NCI-H1436 treated with DMSO at 0.1 percent for 48 hours (cell line): ENCODE measurements at places on chromosomes 2 and 18.

GRCh38 chr2:70104231-70105111, 17.2 kb downstream of the PCBP1 start:
- no peak for DNase-seq

DNA sequence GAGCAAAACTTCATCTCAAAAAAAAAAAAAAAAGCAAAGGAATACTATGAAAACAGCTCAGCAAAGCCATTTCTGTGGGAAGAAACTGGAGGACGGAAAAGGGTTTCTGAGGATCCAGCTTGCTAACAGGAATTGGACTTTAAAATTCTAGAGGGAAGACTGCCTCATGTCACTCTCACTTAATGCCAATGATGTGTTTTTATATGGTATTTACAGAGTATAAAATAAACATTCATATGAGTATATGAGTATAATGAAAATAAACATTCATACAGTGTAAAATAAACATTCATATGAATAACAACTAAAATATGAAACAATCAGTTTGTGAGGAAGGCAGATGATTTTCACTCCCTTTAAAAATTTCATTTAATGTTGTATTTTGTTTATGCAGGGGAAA, 43.9 kb downstream of the CHMP3 start:
- DNase-seq = no peak

GRCh38 chr2:157891643-157892041, 15.5 kb upstream of the ACVR1 start:
- DNase-seq = no peak

DNA sequence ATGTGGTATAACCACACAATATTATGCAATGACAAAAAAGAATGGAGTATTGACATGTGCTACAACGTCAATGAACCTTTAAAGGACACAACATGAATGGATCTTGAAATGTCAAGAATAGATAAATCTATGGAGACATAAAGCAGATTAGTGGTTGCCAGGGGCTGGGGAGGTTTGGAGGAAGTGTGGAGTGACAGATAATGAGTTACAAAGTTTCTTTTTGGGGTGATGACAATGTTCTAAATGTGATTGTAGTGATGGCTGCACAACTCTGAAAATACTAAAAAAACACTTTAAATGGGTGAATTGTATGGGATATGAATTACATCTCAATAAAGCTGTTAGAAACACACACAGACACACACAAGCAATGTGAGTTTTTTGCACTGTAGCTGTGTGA, 37.4 kb upstream of the C1D start:
- no peak for DNase-seq

GRCh38 chr18:44771572-44771955, 90.9 kb downstream of the SETBP1 start:
- DNase-seq = no peak

GRCh38 chr2:238879621-238880377, 31.9 kb downstream of the TWIST2 start:
- DNase-seq = no peak

GRCh38 chr2:163417596-163418337, 318.0 kb downstream of the FIGN start:
- no peak for DNase-seq

GRCh38 chr18:13309031-13309747, 90.6 kb downstream of the LDLRAD4 start:
- no peak for DNase-seq

- DNase-seq = no peak
Observed at GRCh38 chr2:197255543-197255942, 55.0 kb downstream of the ANKRD44 start.
